Pons (tissue), 1 donor: ENCODE measurements at places on chromosomes 6 and 20.

DNA sequence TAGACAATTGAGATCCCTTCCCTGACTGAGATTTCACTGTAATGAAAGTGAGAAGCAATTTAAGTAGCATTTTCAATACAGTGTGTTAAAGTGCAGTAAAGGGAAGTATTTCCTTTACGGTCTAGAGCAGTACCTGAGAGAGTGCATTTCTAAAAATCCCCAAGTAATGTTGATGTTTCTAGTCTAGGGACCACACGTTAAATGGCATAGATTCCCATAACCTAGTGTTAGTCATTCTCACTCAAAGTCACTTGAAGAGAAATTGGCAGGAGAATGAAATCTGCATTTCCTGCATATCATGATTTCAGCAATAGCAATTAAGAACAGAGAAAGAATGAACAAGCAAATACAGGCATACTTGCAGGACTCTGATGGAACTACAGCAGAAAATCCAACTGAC, 67.9 kb downstream of the CGA start:
- no peak for DNase-seq

- no peak for DNase-seq
These were observed 33.3 kb upstream of the ZBP1 start for GRCh38 chr20:57653546-57653900.

DNA sequence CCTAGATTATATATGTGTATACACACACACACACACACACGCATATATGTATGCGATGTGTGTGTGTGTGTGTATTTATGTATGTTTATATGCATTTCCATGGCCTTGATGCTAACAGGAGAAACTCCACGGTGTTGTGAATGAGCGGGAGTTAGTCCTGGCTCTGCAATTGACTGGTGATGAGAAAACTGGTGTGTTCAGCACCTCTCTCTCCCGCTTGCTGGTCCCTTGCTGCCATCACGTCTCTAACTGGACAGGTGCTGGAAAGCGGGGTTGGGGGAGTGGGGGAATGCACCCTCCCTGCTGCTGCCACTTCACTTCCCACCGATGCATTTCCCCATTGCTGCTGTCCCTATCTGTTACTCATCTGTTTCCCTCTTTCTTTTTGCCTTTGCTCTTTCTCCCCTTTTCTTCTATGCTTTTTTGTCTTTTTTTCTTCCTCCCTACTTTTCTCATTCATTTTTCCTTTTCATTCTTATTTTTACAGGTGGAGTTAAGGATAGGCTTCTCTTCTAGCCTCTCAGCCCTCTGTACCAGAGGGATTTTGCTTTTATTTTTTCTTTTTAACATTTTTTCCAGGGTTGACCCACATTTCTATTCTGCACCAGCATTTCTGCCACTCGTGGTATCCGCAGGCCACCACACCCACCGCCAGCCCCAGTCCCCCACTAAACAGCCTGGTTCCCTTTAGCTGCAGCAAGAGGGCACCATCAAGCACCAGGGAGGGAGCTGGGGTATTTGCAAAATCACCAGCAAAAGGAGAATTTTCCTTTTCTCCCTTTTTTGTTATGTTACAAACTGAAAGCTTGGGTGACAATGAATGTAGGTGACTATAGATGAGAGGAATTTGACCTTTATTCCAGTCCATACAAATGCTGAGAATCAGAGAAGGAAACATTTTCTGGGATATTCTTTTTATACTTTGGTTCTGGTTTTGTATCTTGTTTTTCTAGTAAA, 115.6 kb downstream of the TCP11 start:
- DNase-seq, result peak; percentile 56

DNA sequence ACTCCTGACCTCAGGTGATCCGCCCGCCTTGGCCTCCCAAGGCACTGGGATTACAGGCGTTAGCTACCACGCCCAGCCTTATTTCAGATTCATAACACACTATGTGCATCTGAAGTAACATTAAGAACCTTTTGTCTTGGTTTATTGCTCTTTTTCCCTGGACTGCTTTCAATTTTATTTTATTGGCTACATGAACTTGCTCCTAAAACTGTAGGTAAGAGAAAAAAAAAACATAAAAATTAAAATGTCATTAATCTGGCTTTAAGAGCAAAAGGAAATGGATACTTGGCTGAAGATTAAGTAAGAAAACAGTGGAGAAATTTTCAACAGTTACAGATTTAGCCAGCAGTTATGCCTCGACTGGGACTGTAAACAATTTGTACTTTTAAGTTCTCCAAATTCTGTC, 62.5 kb downstream of the GJA1 start:
- DNase-seq, result no peak

- no peak for DNase-seq
These were observed 83.0 kb upstream of the CITED2 start for GRCh38 chr6:139457476-139457875.

- DNase-seq, result no peak
These were observed 50.0 kb upstream of the ECI2 start for GRCh38 chr6:4185419-4185818.

GRCh38 chr6:89501222-89501621, 68.3 kb downstream of the ANKRD6 start:
- DNase-seq, result no peak

DNA sequence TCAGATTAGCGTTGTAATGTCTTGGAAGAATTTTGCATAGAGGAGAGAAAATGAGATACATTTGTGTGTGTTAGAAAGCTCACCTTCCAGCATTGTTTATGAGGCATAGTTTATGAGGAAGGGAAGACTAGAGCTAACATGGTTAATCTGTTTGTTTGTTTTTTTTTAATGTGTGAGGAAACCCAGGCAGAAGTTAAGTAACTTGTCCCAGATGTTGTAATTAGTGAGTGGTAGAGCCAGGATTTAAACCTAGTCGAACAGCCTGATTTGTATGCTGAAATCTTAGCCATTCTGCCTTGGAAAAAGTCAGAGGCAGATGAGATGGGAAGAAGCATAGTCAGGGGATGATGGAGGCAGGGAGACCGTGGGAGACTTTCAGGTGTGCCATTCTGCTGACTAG, 29.1 kb downstream of the NDUFAF5 start:
- no peak for DNase-seq

GRCh38 chr20:24762371-24762770, 186.7 kb upstream of the CST7 start:
- DNase-seq, result no peak

DNA sequence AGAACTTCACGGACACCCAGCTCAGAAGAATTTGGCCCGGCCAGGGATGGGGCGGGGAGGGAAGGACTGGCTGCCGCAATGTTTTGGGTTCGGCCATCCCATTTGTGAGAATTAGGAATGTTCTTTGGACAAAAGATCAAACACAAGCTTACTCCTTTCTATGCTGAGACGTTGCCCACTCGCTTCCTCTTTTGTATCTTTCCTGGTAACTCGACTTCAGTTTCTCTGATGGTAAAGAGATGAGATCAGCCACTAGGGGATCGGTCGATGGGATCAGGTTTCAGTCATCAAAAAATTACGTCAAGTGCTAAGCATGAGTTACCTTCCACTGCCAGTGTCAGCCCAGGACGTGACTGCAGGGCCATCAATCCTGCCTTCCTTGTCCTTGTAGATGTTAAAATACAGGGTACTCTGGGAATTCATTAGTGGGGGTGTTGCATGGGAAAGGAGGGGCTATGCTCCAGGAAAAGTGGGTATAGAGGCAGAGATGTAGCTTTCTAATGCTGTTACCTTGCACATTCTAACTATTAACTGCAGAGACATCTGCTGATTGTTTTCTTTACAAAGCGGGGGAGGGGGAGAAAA, 190.2 kb downstream of the TSHZ2 start:
- no peak for DNase-seq

GRCh38 chr6:117417851-117418250, 7.9 kb downstream of the ROS1 start:
- no peak for DNase-seq

DNA sequence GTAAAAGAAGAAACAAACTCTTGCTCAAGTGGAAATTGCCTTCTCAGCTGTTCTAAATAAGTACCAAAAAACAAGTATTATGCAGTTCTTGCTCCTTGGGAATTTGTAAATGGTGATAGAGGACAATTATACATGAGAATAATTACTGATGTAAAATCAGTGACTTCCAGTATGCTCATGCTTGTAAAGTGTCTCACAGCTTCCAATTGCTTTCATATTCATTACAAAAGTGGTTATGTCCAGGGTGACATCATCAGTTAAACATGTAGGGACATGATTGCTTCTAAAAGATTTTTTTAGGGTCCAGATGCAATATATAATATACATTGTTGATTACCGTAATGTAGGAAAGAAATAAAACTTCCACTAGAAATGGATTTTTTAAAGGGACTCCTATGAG, 122.8 kb upstream of the B3GAT2 start:
- no peak for DNase-seq

DNA sequence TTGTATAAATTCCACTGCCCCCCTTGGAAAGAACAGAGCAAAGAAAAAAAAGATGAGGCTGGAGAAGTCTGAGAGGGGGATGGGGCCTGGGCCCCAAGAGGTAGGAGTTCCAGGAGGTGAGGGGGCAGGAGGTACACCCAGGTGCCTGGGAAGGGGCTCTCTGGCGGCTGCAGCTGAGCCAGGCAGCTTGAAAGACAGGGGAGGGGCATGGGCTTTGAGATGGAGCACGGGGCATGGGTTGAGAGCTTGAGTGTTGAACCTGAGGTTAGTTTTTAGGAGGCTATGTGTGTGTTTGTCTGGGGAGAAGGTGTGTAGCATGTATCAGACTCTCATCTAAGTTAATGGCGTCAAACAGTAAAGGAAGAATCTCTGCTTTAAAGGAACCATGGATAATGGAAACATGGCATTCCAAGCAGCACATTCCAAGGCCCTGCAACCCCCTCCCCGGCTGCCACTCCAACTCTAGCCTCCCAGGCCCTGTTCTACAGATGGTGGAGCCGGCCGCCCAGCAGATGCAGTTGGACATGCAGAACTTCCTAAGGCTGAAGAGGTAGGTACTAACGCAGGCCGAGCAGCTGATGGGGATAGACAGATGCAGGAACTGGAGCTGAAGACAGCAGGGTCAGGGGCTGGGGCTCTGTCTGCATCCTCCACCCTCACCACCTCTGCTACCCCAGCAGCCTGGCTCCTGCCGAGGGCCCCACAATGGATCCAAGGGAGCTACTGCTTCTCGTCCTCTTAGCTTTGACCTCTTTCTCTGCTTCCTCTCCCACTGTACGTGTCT, 42.1 kb downstream of the MDFI start:
- DNase-seq, result no peak

- peak; percentile 86 for DNase-seq
These were observed 163.2 kb upstream of the ZNF337 start for GRCh38 chr20:25859649-25860530.

- DNase-seq, result no peak
These were observed 5.7 kb downstream of the SIM1 start for GRCh38 chr6:100458841-100459591.

GRCh38 chr20:63314566-63315239, 21.7 kb downstream of the COL20A1 start:
- no peak for DNase-seq

DNA sequence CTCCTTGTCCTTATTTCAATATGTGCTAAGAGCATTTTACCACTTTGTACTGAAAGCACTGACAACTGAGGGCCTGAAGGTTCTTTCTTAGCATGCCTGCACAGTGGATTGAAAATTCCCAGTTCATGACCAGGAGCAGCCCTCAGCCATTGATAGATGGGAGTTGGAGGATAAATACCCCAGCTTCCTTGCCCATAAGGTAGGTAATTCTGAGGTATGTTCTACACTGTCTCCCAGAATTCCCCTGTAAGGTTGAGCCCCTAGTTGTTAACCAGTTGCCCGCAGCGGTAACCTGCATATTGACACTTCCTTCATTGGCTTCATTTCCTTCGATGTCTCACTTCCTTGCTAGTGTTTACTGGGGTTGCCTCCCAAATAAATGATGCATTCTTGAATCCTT, 162.0 kb downstream of the CDC5L start:
- DNase-seq, result no peak

- DNase-seq, result no peak
These were observed 115.4 kb downstream of the FRK start for GRCh38 chr6:115945306-115945705.

- DNase-seq, result no peak
These were observed 439.4 kb downstream of the PHF3 start for GRCh38 chr6:64074981-64075380.
